Right cardiac atrium (tissue), 5 donors: ENCODE measurements at places on chromosomes 4 and X. TPM values are rescaled to one million over a fixed set of nuclear protein-coding genes. Genes with fewer than 3 reads are reported as not detected.

DNA sequence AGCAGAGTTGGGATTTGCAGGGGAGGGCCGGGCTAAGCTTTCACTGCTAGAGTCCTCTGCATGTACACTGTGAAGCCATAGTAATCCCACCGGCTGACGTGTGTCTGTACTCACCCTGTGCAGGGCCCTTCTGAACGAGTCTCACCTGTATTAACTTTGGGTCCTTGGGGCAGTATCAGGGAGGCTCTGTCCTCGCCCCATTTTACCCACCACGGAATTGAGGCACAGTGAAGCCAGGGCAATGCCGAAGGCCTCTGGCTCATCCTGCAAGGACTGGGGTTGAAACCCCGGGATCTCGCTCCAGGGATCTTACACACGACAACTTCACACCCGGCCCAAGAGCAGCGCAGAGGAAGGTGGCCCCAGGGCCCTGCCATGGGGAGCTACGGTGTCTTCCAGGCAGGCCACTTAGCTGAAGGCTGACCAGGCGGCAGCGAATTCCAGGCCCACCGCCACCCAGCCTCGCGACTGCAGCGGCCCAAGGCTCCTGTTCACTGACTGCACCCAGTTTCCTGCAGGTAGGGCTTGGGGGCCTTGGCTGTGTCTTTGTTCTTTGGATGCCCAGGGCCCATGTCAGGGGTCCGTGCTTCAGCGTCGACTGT, 75.5 kb upstream of the ADRA2C start:
- DNase-seq = peak; percentile 4

RAB41 gene
- polyA plus RNA-seq = not detected

STARD8 gene
- 6.0 TPM for polyA plus RNA-seq

- no peak for DNase-seq
These were observed 6.6 kb upstream of the APLN start for GRCh38 chrX:129661369-129661768.

RAP1GDS1 gene
- 5.0 TPM for polyA plus RNA-seq

NRK gene
- 0.14 TPM for polyA plus RNA-seq

DNA sequence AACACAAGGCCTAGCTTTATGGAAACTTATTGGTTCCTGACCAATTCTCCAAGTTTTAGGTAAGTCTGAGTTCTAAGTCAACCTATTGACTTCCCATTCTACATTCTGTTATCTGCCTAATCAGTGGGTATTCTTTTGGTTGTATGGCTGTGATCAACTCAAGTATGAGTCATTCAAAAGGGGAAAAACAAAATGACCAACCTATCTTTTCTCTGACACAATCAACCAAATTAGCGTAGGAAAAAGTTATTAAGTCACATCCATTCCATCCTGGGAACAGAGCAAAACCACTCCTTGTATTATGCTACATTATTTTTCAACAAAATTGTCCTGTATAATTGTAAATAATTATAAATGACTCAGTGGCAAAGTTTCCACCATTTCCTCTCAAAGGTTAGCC, 136.2 kb downstream of the SHROOM4 start:
- DNase-seq = no peak

GRCh38 chr4:123348946-123349345, 47.6 kb upstream of the SPRY1 start:
- DNase-seq = no peak

ARMCX5 gene
- polyA plus RNA-seq = 4.2 TPM

- DNase-seq = no peak
These were observed 2.8 kb downstream of the PRAF2 start for GRCh38 chrX:49070988-49071387.

- DNase-seq = no peak
These were observed 869.4 kb upstream of the FRG1 start for GRCh38 chr4:189071241-189071640.

- DNase-seq = no peak
These were observed 535.9 kb downstream of the IQCM start for GRCh38 chr4:149279776-149280175.

DNA sequence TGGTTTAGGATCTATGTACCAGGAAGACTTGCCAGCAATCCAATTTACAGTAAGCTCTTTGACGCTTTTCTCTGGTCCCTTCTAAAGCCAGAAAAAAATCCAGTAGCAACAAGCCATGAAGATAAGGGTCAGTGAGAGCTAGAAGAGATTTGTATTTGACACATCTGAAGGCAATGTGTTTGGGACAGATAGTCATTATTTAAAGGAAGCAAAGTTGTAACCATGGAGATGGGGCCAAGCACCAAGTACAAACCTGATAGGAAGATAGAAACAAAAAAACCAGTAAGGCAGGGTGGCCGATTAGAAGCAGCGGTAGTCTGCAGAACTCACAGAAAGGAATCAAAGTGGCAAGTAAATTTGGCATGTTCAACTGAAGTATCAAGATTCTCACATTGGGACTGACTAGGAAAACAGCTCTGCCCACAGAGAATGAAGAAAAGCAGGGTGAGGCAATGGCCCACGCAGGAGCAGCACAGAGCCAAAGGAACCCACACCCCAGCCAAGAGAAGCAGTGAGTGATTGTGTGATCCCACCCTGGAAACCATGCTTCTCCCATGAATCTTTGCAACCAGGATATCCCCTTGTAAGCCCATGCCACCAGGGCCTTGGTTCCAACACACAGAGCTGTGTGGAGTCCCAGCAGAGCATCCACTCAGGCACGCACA, 12.9 kb upstream of the C4orf54 start:
- DNase-seq = no peak

- no peak for DNase-seq
These were observed 116.0 kb upstream of the ETNPPL start for GRCh38 chr4:108878806-108879205.

- DNase-seq = no peak
These were observed 115.4 kb upstream of the NDP start for GRCh38 chrX:44088510-44089144.
